ENCODE measurements at places on chromosomes 13 and 19.

GRCh38 chr13:58032676-58033460, 401.3 kb downstream of the PCDH17 start:
- no peak for DNase-seq

- DNase-seq: no peak
Measured at GRCh38 chr19:2603334-2603733, 99.2 kb downstream of the GNG7 start.

DNA sequence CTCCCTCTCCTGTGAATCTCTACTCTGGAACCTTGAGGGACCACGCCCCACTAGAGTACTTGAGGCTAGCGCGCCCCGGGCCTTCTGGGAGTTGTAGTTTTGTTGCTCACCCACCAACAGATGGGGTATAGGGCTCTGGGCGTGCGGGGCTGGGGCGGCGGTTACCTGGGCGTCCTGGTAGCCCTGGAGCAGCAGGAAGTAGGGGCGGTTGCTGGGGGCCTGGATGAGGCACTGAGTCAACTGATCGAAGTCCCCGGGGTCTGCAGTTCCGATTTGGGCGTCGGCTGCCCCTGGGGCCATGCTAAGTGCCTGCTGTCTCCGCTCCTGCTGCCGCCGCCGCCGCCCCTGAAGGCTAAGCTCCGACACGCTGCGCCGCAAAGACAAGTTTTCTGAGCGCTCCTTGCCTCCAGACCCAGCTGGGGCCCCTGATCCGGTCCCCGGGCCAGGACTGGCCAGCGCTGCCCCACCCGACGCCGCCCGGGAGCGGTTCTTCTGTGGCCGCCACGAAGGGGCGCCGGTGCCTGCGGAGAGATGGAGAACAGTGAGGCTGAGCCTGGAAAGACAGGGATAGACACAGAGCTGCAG, 5.3 kb downstream of the RASIP1 start:
- peak; percentile 95 for DNase-seq

DNA sequence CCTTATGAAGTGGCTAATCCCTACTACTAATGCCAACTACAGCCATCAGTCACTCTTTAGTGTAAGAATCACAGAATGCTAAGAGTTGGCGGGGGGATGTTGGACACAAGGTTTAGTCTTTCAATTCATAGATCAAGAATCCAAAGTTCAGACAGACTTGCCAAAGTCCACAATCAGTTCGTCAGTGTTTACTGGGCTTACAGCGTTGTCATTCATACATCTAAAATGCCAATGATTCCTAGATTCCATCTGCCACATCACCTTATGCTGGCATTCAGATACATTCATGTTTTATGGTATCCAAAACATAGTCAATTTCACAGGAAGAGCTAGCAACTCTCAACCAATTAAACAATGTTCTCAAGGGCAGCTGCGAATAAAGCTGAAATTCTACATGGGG, 18.1 kb downstream of the RCBTB2 start:
- DNase-seq: no peak

- DNase-seq: no peak
Measured at GRCh38 chr13:42497798-42498197, 76.2 kb upstream of the TNFSF11 start.

DNA sequence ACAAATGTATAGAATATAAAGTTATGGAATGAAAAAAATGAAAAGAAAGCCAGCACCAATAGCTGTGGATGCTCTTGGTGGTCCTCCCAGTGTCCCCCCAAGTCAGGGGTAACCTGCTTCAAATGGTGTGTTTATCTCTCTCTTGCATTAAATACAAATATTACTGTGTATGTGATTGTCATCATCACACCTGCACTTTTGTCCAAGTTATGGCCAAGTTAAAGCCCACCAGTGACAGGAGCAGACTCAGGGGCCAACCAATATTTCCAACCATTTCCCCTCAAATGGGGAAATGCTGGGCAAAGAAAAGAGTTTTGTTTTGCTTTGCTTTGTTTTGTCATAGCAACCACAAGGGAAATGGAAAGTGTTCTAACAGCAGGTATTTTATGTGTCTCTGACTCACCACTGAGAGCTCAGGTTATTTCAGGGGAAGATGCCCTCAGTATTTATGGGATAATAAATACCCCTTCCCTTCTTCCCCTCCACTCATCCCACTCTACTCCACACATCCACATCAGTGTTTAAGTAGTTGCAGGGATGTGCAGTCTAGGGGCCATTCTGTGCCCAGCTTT, 133.6 kb downstream of the COL4A1 start:
- no peak for DNase-seq

DNA sequence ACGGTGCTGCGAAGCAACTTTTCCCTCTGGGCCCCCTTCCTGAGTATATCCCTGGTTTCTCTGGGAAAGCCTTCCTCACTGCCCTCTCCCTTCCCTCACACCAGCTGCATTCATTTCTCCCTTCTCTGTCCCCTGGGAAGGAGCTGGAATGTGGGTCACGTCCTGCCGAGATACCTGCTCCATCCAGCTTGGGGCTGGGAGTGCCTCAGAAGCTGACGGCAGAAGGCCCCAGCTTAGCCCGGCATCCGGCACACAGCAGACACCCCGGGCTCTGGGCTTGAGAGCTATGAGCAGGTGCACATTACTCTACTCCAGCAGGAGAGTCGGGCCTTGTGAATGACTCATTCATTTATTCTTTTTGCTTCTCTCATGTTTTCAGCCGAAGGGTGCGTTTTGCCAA, 170.6 kb downstream of the TEX29 start:
- no peak for DNase-seq

DNA sequence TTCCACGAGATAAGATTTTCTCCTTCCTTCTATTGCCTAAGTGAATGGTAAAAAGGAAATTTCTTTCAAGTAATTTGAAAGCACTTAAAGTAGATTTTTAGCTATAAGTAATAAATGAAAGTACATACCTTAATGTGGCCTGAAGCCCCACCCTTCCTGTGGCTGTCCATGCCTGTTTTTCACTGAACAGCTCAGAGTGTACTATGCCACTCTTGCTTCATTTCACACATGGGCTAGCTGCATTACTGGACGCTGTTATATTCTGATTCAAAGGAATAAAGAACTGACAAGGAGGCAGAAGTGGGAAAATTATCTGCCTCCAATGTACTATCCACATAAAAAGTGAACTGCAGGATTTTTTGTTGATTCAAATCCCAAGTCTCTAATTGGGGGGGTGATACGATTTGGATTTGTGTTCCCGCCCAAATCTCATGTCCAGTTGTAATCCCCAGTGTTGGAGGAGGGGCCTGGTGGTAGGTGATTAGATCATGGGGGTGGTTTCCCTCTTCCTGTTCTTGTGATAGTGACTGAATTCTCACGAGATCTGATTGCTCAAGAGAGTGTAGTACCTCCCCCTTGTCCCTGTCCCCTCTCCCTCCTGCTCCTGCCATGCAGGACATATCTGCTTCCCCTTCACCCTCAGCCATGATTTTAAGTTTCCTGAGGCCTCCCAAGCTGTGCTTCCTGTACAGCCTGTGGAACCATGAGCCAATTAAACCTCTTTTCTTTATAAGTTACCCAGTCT, 154.7 kb upstream of the SGCG start:
- DNase-seq: peak; percentile 40

GRCh38 chr13:44921931-44922758, 67.1 kb downstream of the NUFIP1 start:
- no peak for DNase-seq

- DNase-seq: no peak
Measured at GRCh38 chr13:22018836-22019210, 347.9 kb downstream of the FGF9 start.

DNA sequence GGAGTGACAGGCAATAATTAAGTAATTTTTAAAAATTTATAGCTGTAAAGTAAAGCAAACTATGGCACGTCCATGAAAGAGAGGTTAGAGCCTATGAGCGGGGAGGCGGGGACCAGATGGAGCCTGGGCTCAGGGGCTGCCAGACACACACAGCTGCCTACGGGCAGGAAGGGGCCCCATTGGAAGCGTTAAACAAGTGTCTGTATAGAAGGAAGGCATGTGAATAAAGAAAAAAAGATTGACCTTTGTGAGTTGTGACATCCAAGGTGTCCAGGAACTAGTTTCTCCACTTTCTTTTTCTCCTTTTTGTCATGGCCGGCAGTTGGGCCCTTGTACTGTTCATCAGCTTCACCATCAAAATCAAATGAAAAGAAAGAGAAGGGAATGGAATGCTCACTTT, 56.8 kb downstream of the LRCH1 start:
- peak; percentile 80 for DNase-seq

- DNase-seq: no peak
Measured at GRCh38 chr13:98996046-98996445, 18.2 kb upstream of the DOCK9 start.

GRCh38 chr13:94988654-94989053, 276.3 kb upstream of the SOX21 start:
- peak; percentile 46 for DNase-seq

DNA sequence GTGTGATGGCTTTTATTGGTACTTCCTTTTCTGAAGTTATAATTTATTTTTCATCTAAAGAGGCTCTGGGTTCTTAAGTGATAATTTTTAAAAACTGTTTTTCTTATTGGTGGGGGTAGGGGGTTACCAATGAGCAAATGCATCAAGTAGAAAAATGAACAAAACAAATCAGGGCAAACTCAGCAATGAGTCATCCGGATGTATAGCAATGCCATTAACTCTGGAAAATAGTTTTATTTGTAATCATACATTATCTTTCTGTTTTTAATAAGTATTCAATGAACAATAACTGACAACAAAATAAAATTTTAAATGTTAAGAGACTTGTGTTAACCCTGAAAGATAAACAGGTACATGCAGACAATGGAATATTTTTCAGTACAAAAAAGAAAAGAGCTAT, 67.6 kb downstream of the UFM1 start:
- no peak for DNase-seq

GRCh38 chr19:4385291-4386040, 14.9 kb downstream of the SH3GL1 start:
- DNase-seq: no peak

GRCh38 chr19:11373166-11373884, 1.1 kb upstream of the SWSAP1 start:
- peak; percentile 55 for DNase-seq
